A549 treated with GW870086 at 1 μM for 4 hours (cell line): ENCODE measurements at places on chromosomes 7 and 10. TPM values are rescaled to one million over a fixed set of nuclear protein-coding genes. Genes with fewer than 3 reads are reported as not detected.

ASZ1 gene
- total RNA-seq, result not detected in 5 replicates

KCP gene
- total RNA-seq, result 0.09 to 0.18 TPM (median 0.14 TPM) in 5 replicates

GJD4 gene
- total RNA-seq, result 0.08 TPM in 2 of 5 replicates, not detected in the others

GALNT17 gene
- total RNA-seq, result not detected in 5 replicates

ABCC2 gene
- total RNA-seq, result 126 to 164 TPM (median 138 TPM) in 5 replicates

ANKMY2 gene
- 12.6 to 14.8 TPM (median 14.3 TPM) in 5 replicates for total RNA-seq
